BE2C (cell line): ENCODE measurements at places on chromosomes 5 and 9.

- no peak for DNase-seq
Measured at GRCh38 chr9:84945878-84946538, 276.5 kb downstream of the NTRK2 start.

DNA sequence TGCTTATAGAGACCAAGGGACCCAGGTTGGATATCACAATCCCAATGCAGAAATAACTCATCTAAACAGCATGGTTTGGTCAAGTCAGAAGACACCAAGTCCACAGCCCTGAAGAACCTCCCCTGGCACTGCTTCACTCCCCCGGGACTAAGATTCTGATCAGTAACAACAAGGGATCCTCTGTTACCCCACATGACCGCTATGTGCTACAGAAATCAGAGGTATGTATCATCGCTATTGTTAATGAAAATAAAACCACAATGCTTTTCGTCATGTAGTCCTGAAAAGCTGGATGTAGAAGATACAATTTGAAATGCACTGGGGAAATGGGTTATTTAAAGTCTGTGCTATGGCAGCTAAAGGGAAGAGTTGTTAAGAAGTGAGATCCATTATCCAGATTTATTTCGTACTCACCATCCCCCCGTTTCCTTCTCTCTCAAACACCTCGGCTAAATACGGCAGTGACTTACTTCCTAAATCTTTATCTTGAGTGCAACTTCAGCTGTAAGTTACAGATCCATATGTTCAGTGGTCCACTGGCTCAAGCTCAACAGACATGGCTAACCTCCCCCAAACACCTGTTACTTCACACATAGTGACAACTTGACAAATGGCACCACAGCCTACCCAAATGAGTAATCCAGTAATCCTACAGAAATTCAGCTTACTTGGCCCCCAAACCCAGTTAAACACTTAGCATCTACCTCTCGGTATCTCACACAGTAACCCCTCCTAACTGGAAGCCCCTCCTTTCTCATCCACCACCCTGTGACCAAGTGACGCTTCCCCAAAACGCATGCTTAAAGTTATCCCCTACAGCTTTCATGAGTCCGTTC, 129.2 kb downstream of the MYO10 start:
- no peak for DNase-seq

GRCh38 chr5:83199126-83199525, 121.8 kb downstream of the XRCC4 start:
- DNase-seq: no peak

DNA sequence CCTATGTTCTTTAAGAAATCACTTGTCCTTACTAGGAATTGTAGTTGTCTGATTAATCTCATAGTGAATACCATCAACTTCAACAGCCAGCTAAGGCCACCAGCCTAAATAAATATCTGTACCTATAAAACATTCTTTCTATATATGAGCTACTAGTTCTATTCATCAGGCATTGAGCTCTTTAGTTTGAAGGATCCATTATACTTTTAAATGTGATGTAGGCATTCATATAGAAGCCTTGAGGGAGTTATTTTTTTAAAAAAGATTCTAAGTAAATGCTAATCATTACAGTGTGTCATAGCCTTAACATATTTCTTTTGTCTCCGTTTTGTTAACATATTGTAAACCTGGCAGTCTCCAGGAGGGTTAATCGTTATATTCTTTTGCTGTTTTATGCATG, 838.3 kb downstream of the PTPRD start:
- no peak for DNase-seq

DNA sequence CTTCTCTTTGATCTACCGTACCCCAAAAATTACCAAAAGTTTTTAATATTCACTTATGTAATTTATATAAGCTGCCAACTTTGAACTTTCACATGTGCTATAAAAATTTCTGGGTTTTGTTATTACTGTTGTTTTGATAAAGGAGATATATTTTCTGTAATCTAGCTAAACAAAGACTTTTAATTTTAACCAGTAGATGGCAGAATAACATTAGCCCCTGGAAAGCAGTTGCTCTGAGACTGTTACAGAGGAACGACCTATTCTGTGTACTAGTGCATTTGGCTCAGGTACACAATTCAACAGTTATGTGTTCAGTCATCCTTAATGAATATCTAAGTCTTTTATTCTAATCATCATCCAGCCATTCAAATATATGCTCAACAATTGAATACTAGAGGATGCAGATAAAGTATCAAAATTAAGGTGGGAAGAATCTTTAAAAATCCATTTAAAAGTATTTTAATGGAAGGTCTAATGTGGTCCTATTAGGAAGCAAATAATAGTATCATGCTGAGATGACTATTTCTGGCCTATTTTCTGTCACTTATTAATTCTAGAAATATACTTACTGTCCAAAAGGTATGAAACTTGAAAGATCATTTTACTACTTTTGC, 8.6 kb downstream of the KLHL9 start:
- DNase-seq: no peak

GRCh38 chr9:75432888-75433287, 344.6 kb downstream of the OSTF1 start:
- DNase-seq: no peak

DNA sequence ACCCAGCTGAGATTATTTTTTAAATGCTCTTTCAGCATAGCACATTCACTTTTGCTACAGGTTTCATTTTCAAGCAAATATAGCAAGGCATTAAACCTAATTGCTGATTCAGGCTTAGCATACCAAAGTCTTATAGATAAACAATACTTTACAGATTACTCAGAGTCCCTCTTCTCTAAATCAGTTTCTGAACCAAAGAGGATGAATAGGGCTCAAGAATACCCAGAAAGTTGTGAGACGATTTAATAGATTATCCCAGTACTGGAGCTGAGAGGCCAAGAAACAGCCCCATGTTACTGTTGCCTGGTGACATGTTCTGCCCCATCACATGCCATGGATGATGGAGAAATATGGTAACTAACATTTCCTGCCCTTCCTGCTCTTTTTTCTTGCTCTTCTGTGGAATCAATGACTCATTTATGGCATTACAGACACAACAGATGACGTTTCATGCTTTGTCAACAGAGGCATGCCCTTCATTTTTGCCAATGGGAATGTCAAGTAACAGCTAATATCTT, 18.1 kb upstream of the SSBP2 start:
- DNase-seq: no peak

- DNase-seq: no peak
Measured at GRCh38 chr5:60703944-60704343, 4.0 kb upstream of the DEPDC1B start.

- no peak for DNase-seq
Measured at GRCh38 chr5:137665678-137666460, 70.0 kb downstream of the KLHL3 start.

DNA sequence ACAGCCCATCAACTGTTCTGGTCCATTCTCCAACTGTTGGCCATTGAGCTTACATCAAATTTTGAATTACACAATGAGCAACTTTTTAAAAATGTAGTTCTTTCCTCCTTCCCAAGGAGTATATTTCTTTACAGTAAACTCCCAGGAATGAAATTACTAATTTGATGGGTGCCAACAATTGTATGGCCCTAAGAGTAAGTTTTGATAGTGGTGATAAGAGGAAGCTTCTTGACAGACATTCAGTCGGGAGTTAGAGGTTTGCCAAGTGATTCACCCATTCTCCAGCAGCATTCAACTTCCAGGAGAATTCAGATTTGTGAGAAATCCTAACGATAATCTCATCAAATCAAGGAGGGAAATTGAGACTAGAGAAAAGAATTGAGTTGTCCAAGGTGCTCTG, 579.9 kb downstream of the ACTL7B start:
- no peak for DNase-seq

GRCh38 chr5:116912221-116912620, 337.6 kb upstream of the SEMA6A start:
- no peak for DNase-seq

DNA sequence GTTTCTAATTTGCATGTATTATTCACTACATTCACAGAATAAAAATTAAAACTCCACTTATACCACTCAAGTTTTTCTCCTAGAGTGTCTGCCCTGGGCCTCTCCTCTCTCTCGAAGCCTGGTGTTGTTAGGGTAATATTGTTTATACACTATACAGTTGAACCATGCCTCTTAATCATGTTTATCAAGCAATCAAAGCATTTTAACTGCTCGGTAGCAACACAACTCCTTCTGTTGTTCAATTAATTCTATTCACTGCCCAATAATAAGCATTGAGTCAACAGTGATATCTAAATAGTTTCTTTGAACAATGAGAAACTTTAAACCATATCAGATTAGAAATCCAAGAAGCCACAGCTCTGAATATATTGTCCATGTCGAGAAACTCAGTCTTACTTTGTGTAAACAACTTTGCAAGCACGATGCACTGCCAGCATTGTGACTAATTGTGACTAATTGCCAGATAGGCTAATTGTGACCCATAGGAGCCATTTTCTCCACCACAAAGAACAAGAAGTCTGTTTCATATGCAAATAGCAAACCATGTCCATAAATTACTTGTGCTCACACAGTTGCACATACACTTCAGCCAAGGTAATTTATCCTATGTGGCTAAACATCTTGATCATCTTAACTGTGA, at the start of gene DNAH5:
DNAH5 (minus strand) TSS at position 129 of the 640 bp plus-strand sequence. CDS start 250 bp downstream, outside the sequence.
- no peak for DNase-seq

GRCh38 chr5:123282444-123282843, 140.8 kb downstream of the CEP120 start:
- DNase-seq: no peak

- no peak for DNase-seq
Measured at GRCh38 chr9:131698618-131698985, 41.3 kb downstream of the RAPGEF1 start.

DNA sequence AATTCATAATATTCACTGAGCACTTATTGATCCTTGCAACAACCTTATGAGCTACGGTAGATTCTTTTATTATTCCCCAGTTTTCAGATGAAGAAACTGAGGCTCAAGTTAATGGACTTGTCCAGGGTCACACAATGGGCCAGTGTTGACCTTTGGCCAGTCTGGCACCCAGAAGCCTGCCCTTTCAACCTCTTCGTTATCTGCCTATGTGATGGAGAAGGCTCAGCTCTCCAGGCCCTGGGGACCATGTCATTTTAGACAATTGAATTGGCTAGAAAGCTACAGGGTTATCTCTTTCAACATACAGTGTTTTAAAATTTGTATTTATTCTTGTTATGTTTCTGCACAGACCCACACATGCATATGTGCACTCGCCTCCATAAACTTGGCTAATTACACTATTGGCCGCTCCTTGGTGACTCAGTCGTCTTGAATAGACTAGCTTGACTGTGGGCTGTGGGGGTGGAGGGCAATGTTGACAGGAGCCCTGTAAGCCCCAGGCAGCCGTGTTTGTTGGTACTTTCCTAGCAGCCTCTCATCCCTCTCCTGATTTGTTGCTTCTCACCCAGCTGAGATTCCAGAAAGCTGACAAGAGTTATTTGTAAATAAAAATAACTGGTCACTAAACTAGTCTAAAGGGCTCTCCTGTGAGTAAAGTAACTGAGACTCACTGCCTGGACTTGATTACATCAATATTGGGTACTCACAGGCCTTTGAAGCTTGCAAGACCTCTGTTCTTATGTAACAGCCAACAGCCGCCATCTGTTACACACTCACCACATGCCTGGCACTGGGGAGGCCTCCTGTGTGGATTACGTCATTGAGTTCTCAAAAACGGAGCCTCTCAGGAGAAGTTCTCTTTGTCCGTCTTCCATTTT, 8.5 kb upstream of the ANGPTL2 start:
- DNase-seq: peak; percentile 57

- no peak for DNase-seq
Measured at GRCh38 chr5:59287884-59288283, 605.6 kb downstream of the PDE4D start.

GRCh38 chr9:76658510-76659231, 105.6 kb upstream of the PCA3 start:
- DNase-seq: no peak

DNA sequence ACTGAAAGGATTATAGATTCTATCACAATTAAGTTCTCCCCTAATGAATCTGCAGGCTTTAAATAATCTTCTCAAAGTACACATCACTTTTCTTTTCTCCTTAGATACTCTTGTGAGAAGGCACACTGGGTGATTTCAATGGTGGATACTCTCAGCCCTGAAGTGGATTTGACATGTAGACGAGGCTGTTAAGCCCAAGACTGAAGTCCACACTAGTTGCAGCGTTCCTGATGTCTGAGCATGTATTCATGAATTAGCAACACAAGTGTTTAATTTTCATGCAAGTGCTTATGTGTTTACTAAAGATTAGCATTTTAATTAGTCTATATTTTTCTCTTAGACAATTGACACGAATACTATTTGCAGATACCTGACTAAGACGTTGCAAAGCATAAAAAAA, 218.9 kb downstream of the TMEM161B start:
- no peak for DNase-seq
